SHP77 treated with DMSO at 0.1 percent for 48 hours (cell line): ENCODE measurements at places on chromosomes 5 and 9.

DNA sequence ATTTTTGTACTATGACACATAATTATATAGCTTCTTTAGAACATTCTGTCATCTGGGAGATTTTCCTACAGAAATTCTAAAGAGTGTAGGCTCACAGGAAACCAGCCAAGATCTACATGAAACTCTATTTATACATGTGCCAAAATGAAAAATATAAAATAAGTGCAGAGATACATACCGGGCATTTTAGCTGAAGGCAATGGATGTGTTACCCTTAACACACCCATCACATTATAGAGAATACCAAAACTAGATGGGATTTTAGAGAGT is 125.9 kb downstream of the TRIM32 start:
- DNase-seq, result no peak

DNA sequence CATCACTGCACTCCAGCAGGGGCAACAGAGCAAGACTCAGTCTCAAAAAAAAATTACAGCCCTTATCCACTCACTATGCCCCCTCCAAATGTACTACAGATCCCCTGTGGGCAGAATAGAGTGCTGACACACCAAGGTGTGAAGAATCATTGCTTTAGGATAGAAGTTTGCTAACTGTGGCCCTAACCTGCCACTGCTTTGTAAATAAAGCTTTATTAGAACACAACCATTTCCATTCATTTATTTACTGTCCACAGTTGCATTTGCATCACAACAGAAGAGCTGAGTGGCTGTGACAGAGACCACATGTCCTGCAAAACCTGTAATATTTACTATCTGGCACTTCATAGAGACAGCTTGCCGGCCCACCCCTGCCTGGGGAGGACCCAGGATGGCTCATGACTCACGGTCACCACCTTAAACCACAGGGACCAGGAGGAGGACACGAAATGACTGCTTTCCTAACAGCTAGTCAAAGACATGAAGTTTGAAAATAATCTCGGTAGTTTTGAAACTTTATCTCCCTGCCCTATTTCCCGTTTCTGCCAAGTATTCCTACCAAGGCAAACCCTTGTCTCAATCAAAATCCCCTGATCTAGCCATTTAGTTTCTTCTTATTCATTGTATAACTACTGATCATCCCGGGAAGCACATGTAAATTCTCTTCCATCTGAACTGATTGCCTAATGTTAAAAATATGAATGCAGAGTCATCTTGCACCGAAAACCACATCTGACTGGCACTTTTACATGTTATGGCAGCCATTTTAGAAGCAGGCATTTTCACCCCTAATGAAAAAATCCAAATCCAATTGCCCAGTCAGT is 206.1 kb downstream of the SLIT3 start:
- no peak for DNase-seq

DNA sequence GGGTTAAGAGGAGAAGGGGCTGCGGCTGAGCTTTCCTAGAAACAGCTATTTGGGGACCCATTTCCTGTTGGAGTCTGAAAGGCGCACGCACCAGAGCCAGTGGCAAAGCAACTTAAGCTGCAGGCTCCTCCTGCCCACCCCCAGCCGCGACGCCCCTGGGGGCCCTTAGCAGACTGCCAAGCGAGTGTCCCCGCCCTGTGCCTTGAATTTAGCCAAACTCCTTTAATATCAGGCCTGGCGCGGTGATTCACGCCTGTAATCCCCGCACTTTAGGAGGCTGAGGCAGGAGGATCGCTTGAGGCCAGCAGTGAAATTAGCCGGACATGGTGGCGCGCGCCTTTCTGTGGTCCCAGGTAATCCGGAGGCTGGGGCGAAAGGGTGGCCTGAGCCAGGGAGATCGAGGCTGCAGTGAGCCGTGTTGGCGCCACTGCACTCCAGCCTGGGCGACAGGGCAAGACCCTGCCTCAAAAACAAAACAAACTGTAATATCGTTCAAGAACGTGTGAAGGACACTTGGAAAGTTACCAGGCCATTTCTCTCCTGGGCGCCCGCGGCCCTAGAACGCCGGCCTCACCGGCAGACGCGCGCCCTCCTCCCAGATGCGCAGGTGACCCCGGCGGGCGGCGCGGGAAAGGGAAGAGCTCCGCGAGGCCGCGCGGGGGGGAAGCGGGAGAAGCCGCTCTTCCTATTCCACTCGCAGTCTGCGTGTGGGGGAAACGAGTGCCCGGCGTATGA is 1.0 kb upstream of the F2R start:
- DNase-seq, result no peak

DNA sequence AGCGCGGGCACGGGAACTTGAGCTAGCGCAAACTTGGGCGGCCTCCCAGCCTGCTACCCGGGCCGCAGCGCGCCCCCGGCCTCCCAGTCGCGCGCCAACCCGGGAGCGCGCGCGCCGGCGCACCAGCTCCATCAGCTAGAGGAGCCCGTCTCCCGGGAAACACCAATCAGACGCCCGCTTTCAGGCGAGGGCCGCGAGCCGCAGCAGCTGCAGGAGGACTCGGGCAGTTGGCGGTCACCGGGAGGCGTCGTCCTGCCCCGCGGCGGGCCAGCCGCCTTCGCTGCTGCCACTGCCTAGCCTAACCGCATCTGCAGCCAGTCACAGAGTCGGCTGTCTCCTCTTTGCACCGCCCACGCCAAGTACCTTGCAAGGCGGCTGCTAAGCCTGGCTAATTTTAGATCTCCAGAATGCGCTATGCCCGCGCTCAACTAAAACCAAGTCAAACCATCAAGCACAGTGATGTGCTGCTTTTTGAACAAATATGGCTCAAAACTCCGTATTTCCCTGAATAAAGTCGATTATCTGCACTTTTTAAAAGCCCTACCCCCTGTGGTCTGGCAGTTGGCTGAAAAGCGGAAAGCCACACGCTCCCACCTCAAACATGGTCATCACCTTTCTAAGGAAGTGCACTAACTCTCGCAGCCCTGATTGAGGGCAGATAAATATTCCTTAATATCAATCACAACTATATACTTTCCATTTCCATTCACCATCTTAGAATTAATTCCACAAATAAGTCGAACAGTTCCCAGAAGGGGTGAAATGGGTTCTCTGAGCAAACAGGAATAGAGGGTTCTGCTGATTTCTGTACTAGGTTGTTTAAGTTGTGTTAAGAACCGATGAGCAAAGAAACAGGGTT is 221.8 kb downstream of the MEF2C start:
- peak; percentile 95 for DNase-seq

DNA sequence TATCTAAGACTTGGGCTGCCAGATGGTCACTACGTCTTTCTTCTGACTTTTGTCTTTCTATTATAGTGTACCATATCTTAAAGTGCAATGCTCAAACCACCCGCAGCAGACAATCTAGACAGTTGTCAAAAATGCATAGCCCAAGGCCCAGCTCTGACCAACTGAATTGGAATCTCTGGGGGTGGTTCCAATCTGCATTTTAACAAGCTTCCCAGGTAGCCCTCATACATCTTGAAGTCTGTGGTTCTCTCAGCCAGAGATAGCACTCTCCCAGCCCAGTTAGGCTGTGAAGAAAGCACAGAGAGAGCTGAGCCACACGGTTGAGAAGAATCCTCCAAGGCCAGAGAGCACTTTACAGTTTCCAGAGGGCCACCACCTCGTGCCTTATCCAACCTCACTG is 128.2 kb upstream of the HAND1 start:
- no peak for DNase-seq

GRCh38 chr5:179422213-179422855 is 77.1 kb upstream of the ADAMTS2 start:
- no peak for DNase-seq

DNA sequence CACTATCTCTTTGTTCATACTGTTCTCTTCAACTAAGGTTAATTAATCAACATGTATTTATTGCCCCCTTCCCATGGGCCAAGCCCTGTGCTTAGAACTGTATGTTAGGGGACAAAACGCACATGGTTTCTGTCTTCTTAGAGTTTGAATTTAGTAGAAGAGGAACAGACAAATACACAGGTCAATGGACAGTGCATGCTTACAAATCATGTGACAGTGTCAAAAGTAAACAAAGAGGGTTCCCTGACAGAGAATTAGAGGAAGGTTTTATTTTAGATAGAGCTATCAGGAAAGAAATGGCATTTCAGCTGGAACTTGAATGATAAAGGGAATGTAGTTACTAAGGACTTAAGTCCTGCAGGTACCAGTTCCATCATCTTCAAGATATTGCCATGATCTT is 145.2 kb upstream of the CCDC152 start:
- no peak for DNase-seq

GRCh38 chr5:1943481-1943880 is 60.8 kb upstream of the IRX4 start:
- no peak for DNase-seq

DNA sequence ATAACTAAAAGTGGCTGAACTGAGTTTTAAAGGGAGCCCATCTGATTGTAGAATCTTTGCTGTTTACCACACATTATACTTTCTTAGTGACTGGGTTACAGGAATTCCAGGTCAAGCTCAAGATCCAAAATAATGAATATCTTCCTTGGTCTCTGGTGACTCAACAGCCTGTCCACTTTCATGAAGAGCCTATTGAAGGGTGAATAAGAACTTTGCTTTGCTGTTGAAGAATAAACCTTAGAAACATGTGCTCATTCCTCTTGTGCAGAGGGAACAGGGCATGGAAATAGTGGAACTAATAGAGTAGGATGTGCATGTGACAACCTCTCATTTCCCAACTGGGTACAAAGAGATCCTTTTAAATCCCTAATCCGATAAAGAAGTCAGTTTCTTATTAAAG is 21.4 kb downstream of the ALDH1A1 start:
- DNase-seq, result no peak
